Upper lobe of left lung (tissue), 6 donors: ENCODE measurements at places on chromosomes 2 and 18. TPM values are rescaled to one million over a fixed set of nuclear protein-coding genes. Genes with fewer than 3 reads are reported as not detected.

DNA sequence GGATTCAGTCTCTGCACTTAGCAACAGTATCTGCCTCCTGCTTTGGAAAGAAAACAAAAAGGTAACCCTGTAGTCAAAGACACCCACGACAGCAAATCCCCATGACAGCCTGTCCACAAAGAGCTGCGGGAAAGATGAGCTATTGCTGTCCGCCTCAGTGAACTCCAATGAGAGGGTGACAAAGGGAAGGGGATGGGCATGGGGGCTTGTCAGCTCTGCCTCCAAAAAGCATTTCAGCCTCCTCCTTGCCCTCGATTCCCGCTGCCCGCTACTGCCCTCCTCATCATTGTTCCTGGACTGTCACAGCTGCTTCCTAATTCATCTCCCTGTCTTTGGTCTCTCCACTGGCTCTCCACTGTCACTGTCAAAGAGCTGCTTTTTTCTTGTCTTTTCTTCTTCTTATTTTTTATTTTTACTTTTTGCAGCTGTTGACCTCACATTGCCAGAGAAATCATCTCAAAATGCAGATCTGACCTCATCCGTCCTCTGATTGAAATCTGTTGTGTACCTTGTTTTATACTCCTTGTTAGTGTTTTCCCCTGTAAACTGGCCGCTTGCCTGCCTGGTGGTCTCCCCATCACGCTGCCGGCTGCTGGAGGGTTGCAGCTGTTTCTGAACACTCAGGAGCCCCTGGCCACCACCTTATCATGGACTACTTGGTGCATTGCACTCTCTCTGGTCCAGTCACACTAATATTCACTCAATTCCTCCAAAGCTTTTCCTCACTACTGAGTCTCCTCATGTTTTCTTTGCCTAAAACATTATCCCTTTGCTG lies 7.9 kb upstream of the E2F6 start:
- DNase-seq: no peak
- no peaks in the 10 kb centered on the region for H3K36me3 ChIP-seq
- no peak overlapping the region for H3K4me3 ChIP-seq
- no peaks in the 10 kb centered on the region for H3K27me3 ChIP-seq

GRCh38 chr2:545711-546650 lies 131.2 kb downstream of the TMEM18 start:
- DNase-seq: no peak
- H3K27ac ChIP-seq: no peak overlapping the region
- H3K4me1 ChIP-seq: no peaks in the 10 kb centered on the region
- H3K4me3 ChIP-seq: no peak overlapping the region
- no peaks in the 10 kb centered on the region for H3K27me3 ChIP-seq

DNA sequence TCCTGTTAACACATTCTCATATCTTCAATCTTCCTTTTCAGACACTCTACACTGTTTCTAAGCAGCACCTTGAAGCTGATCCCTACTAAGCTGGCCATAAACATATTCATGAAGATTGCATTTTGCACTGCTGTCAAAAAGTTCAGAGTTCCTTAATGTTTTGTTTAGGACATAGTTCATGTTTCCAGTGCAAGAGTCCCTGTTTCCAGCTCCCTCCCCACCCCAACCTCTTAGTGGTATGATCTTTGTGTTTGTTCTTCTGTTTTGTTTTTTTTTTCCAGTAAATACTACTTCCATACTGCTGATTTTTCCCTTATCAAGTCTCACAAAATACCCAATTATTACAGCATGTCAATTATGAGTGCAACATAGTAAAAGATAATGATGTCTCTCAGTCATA lies 4.1 kb upstream of the SLC40A1 start:
- peaks cover 17% of the 10 kb centered on the region for H3K4me1 ChIP-seq
- no peak overlapping the region for H3K27ac ChIP-seq
- no peaks in the 10 kb centered on the region for H3K27me3 ChIP-seq
- H3K36me3 ChIP-seq: no peaks in the 10 kb centered on the region

- H3K27me3 ChIP-seq: no peaks in the 10 kb centered on the region
- peaks cover 9% of the 10 kb centered on the region for H3K36me3 ChIP-seq
- no peak overlapping the region for H3K27ac ChIP-seq
- H3K4me1 ChIP-seq: no peaks in the 10 kb centered on the region
- DNase-seq: no peak
- H3K4me3 ChIP-seq: no peak overlapping the region
Observed at GRCh38 chr18:8088626-8089025, 520.6 kb upstream of the RAB12 start.

PROKR1 gene
- not detected for total RNA-seq

CNTNAP5 gene
- not detected for total RNA-seq

CXCR4 gene
- total RNA-seq: 27.3 TPM

DNA sequence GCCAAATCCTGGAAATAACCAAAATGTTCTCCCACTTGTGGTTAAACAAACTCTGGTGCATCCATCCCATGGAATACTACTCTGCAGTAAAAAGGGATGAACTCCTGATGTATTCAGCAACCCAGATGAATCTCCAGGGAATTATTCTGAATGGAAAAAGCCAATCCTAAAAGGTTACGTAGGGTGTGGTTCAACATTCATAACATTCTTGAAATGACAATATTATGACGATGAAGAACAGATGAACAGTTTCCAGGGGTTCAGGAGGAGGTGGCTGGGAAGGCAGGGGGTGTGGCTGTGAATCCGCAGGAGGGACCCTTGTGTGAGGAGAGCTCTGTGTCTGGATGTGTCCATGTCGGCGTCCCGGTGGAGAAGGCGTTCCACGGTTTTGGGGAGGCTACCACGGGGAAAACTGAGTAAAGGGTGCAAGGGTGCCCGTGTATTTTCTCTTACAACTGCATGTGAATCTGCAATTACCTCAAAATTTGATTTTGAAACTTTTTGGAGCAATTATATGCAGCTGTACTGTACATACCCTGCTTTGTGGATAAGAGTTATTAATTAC lies 47.3 kb downstream of the KCNG2 start:
- H3K4me3 ChIP-seq: no peak overlapping the region
- no peaks in the 10 kb centered on the region for H3K36me3 ChIP-seq
- no peak overlapping the region for H3K27ac ChIP-seq
- H3K4me1 ChIP-seq: no peaks in the 10 kb centered on the region
- DNase-seq: no peak

GRCh38 chr2:11236335-11236734 lies 81.1 kb downstream of the SLC66A3 start:
- DNase-seq: no peak
- no peaks in the 10 kb centered on the region for H3K36me3 ChIP-seq
- no peaks in the 10 kb centered on the region for H3K27me3 ChIP-seq
- H3K4me3 ChIP-seq: no peak overlapping the region

GRCh38 chr2:202267495-202267894 lies 1.9 kb downstream of the NOP58 start:
- no peak for DNase-seq
- H3K4me1 ChIP-seq: peaks cover 25% of the 10 kb centered on the region
- H3K27me3 ChIP-seq: no peaks in the 10 kb centered on the region
- H3K4me3 ChIP-seq: peak overlapping the region; percentile 93
- H3K36me3 ChIP-seq: no peaks in the 10 kb centered on the region

- peak overlapping the region; percentile 61 for H3K27ac ChIP-seq
- peaks cover 27% of the 10 kb centered on the region for H3K4me1 ChIP-seq
- no peaks in the 10 kb centered on the region for H3K27me3 ChIP-seq
- no peak for DNase-seq
- no peaks in the 10 kb centered on the region for H3K36me3 ChIP-seq
- no peak overlapping the region for H3K4me3 ChIP-seq
Observed at GRCh38 chr2:239443666-239444567, 43.1 kb upstream of the HDAC4 start.

- H3K27me3 ChIP-seq: no peaks in the 10 kb centered on the region
- no peak for DNase-seq
- H3K4me3 ChIP-seq: no peak overlapping the region
- H3K4me1 ChIP-seq: no peaks in the 10 kb centered on the region
- no peaks in the 10 kb centered on the region for H3K36me3 ChIP-seq
- no peak overlapping the region for H3K27ac ChIP-seq
Observed at GRCh38 chr2:30733876-30734520, 73.2 kb downstream of the CAPN13 start.

BOLL gene
- not detected for total RNA-seq

TMEM127 gene
- total RNA-seq: 75.8 TPM

- H3K4me1 ChIP-seq: peaks cover 7% of the 10 kb centered on the region
- H3K36me3 ChIP-seq: no peaks in the 10 kb centered on the region
- no peak overlapping the region for H3K27ac ChIP-seq
- no peak for DNase-seq
- no peaks in the 10 kb centered on the region for H3K27me3 ChIP-seq
- no peak overlapping the region for H3K4me3 ChIP-seq
Observed at GRCh38 chr18:13306583-13306982, 88.0 kb downstream of the LDLRAD4 start.

GRCh38 chr2:135945526-135945925 lies 39.9 kb downstream of the DARS1 start:
- H3K36me3 ChIP-seq: no peaks in the 10 kb centered on the region
- H3K4me3 ChIP-seq: no peak overlapping the region
- no peaks in the 10 kb centered on the region for H3K27me3 ChIP-seq
- H3K4me1 ChIP-seq: peaks cover 13% of the 10 kb centered on the region
- H3K27ac ChIP-seq: no peak overlapping the region

ADRA2B gene
- total RNA-seq: 1.0 TPM

DNA sequence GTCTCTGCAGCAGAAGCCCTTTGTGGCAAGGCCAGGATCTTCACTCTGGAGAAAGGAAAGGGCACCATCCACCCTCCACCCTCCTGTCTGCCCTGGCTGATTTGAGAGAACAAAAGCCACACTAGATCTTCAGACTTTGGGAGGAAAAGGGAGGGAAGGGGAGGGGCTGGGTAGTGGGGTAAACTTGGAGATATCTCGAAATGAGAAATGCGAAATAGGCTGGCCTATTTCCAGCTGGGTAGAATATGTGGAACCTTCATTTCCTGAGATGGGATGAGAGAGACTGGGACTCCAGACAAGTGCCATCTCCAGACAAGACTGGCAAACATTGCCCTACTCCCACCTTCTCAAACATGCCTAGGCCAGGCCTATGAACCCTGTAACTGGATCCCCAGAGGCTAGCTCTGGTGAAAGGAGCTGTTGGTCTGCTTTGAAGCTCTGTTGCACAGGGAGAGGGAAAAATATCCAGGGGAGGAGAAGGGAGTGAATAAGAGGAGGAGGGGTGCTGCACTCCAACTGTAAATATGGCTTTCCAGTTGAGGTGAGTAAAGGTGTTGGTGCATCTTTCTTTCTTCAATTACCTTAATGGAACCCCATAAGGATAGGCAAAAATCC lies 1.7 kb downstream of the HOXD12 start:
- H3K36me3 ChIP-seq: no peaks in the 10 kb centered on the region
- DNase-seq: no peak
- no peaks in the 10 kb centered on the region for H3K27me3 ChIP-seq
- no peak overlapping the region for H3K4me3 ChIP-seq
- H3K27ac ChIP-seq: no peak overlapping the region

MAP3K20 gene
- 41.7 TPM for total RNA-seq

GRCh38 chr2:230891064-230891463 lies 26.3 kb downstream of the ITM2C start:
- no peak for DNase-seq
- H3K4me1 ChIP-seq: no peaks in the 10 kb centered on the region
- no peak overlapping the region for H3K27ac ChIP-seq
- H3K27me3 ChIP-seq: no peaks in the 10 kb centered on the region

GRCh38 chr18:7748251-7749007 lies 181.3 kb downstream of the PTPRM start:
- H3K36me3 ChIP-seq: no peaks in the 10 kb centered on the region
- H3K27ac ChIP-seq: peak overlapping the region; percentile 2
- H3K4me1 ChIP-seq: peaks cover 10% of the 10 kb centered on the region
- no peak for DNase-seq
- no peak overlapping the region for H3K4me3 ChIP-seq
- no peaks in the 10 kb centered on the region for H3K27me3 ChIP-seq

- no peaks in the 10 kb centered on the region for H3K4me1 ChIP-seq
- H3K27ac ChIP-seq: peak overlapping the region; percentile 6
- DNase-seq: peak; percentile 89
- H3K36me3 ChIP-seq: no peaks in the 10 kb centered on the region
Observed at GRCh38 chr18:48879008-48879431, 71.7 kb downstream of the SMAD7 start.

ERFE gene
- not detected for total RNA-seq

GRCh38 chr2:11788461-11789124 lies 42.2 kb downstream of the LPIN1 start:
- H3K27me3 ChIP-seq: no peaks in the 10 kb centered on the region
- H3K27ac ChIP-seq: no peak overlapping the region
- H3K4me3 ChIP-seq: no peak overlapping the region
- no peak for DNase-seq
- H3K36me3 ChIP-seq: peaks cover 78% of the 10 kb centered on the region

DNA sequence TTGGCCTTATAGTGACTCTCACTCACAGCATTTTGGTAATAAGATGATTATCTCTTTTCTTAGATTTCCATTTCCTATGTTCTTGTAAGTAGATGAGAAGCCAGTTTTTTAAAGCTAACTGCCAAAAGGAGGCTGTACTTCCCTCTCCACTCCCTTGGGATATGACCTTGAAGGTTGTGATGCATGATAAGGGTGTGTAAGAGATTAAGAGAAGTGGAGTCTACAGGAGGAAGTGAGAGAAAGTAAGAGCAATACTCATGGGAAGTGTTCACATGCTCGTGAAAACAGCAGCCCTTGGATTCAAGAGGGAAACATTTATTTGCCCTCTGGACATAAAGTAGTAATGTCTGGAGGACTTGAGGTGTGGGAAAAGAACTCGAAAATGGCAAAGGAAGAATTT lies 171.5 kb downstream of the EVA1A start:
- H3K4me1 ChIP-seq: no peaks in the 10 kb centered on the region
- no peaks in the 10 kb centered on the region for H3K27me3 ChIP-seq
- no peak overlapping the region for H3K4me3 ChIP-seq

DNA sequence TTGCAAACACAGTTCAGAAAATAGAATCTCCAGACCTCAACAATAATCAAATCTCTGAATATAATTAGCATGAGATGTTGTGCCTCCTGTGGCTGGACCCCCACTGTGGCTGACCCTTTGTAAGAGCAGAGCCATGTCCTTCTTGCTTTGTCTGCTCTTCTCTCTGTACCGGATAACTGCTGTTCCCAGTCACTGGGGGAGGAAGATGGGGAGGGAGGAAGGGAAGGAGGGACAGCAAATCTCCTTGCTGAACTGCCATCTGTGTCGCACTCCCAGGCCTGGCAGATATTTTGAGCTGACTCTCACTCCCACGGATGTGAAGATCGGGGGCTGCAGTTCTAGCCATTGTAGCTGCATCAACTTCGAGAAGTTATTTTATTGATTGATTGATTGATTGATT lies 319.0 kb upstream of the CXCR4 start:
- H3K27me3 ChIP-seq: no peaks in the 10 kb centered on the region
- no peaks in the 10 kb centered on the region for H3K36me3 ChIP-seq
- no peaks in the 10 kb centered on the region for H3K4me1 ChIP-seq
- no peak overlapping the region for H3K4me3 ChIP-seq
- no peak for DNase-seq
